Sigmoid colon (tissue), 7 donors: ENCODE measurements at places on chromosomes 3 and 15. TPM values are rescaled to one million over a fixed set of nuclear protein-coding genes. Genes with fewer than 3 reads are reported as not detected.
A peak's percentile ranks its signal among the peaks of the same experiment; 100 is the strongest.

ZNF621 gene
- polyA plus RNA-seq, result 4.8 TPM

PSTPIP1 gene
- polyA plus RNA-seq, result 6.6 TPM

SIDT1 gene
- polyA plus RNA-seq, result 6.0 TPM

PRTG gene
- not detected for polyA plus RNA-seq

HAPLN3 gene
- polyA plus RNA-seq, result 0.60 TPM

- DNase-seq, result no peak
Observed at GRCh38 chr3:183493296-183494045, 62.0 kb downstream of the KLHL6 start.

- no peak for DNase-seq
Observed at GRCh38 chr3:44942202-44942921, 33.6 kb downstream of the ZDHHC3 start.

GRCh38 chr15:99965376-99965775 lies 232.1 kb upstream of the LYSMD4 start:
- DNase-seq, result peak; percentile 8

DNA sequence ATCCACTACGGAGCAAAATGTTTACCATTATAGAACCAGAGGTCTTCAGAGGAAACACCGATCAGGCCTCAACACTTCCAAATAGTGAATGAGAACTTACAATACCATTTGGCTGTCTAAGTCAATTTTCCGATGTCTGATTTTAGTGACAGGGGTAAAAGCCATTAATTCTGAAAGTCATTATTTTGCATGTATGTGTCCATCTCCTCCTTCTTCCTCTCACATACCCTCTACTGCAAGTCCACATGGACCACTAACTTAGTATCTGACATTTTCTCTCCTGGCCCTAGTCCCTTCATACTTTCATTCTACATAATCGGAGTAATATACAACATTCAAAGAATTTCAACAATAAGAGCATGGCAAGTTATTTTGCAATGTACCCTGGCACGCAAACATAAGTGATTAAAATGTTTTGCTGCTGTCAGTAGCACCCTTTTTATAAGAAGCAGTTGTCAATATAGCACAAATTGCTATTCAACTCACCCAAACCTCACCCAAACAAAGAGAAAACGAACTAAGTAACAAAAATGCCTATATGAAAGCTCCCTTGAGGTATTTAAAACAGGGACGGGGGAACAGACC lies 1.9 kb downstream of the TOP2B start:
- no peak for DNase-seq

DNA sequence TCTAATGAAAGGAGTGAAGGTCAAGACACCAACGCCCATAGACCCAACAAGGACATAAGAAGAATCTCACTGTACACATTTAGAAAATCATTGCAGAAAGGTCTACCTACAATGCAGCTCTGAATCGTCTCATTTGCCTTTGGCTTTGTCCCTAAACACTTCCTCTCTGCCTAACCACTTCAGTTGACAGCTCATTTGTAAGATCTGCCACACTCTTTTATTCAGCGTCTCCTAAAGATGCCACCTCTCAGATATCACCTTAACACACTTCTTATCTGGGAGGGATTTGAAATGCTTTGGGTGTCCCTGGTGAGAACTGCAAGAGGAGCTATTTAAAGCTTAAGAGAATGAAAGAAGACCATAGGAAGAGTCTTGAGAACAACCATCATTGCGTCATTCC lies 38.7 kb downstream of the RAB27A start:
- DNase-seq, result no peak
